GM23248 (cell line): ENCODE measurements at places on chromosomes 3 and 15.

GRCh38 chr3:187856555-187856954 lies 111.3 kb upstream of the BCL6 start:
- no peak for DNase-seq

DNA sequence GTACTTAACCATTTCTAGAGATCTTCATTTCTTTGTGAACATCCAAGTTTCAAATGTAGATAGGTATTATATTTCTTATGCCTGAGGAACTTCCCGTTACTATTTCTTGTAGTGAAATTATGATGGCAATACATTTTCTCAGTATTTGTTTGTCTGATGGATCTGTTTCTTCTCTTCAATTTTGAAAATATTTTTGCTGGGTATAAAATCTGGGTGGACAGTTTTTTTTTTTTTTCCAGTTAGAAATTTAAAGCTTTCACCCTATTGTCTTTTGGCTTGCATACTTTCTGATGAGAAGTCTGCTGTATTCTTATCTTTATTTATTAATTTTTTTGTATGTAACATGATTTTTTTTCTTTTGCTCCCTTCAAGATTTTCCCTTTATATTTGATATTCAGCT lies 175.8 kb downstream of the SV2B start:
- DNase-seq, result no peak

DNA sequence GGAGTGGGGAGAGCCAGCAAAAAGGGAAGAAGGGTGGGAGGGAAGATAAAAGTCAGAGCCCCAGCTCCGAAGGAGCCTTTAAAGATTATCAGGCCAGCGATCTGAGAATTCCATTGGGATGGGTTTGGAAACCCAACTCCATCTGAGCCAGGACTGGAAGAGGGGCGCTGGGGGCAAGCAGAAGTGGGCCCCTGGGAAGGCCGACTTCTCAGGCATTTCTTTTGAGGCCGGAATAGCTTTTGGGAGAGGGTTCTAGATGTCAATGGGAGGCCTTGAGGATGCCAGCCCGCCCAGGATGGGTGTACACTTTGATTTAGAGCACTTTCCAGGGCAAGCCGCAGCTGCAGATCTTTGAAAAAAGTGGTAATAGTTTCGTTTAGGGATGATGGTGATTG lies 6.6 kb upstream of the SOX2 start:
- DNase-seq, result no peak

DNA sequence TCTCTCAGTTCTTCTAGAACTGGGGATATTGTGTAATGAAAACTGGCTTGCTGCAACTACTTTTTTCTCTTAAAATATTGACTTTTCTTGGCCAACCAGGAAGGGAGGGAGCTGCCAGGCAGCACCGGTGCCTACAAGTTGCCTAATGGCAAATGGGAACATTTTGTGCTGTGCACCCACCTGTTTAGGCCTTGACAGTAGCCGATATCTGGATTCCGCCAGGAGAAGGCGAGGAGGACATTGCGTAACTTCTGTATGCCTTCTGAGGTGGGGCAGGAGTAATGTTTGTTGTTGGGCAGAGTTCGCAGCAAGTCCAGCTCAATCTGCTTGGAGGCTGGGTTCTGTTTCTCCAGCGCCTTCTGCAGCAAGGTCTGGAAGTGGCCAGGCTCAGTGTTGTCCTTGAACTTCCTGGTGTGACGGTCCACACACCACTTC lies 64.9 kb downstream of the TBC1D2B start:
- DNase-seq, result no peak

DNA sequence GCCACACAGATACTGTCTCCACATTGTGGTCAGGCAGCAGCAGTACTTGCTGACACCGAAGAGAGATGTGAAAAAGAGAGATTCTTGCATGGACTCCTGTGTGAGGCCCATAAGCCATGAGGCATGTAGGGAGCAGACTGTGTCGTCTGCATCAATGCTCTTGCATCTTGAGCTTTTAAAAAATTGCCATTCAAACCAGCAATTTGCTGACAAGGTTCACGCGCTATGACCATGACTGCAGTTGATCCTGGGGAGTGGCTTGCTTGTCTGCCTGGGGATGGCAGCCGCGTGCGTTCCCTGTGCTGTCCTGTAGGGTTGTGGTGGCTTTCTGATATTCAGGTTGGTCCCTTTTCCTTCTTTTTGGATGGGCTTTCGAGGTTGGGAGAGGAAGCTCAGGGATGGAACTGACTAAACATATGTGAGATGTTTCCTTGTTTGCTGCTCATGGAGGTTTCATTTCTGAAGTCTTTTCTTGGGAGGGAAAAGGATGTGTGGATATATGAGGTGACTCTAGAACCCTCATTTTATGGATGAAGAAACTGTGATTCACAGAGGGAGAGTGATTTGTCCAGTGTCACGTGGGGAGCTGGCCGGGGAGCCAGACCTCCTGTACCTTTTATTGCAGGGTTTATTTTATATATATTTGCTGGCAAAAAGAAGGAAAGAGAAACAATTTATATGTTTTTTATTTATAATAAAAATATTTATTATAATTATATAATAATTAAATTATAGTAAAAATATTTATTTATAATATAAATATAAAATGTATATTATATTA lies 48.6 kb downstream of the LPP start:
- no peak for DNase-seq
